CD4-positive, alpha-beta T cell treated with Interleukin-10 for 1 hour (primary cell): ENCODE measurements at places on chromosomes 7 and 10.

GRCh38 chr10:127854769-127855590, 37.8 kb downstream of the CLRN3 start:
- no peak for DNase-seq

DNA sequence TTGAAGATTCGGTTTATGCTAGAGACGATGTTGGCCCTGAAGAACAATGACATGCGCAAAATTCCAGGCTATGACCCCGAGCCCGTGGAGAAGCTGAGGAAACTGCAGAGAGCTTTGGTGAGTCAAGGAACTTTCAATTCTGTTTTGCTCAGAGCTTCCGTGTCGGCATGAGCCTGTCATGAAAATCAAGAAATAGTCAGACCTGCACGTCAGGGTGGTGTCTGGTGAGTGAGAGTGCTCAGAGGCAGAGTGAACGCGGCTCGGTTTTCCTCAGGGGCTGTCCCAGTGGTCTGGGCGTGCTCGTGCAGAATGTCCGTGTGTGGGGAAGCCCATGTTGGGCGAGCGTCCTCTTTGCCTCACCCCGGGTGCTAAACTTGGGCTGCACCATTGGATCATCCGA, 12.6 kb downstream of the NOM1 start:
- no peak for DNase-seq

- peak; percentile 67 for DNase-seq
Measured at GRCh38 chr7:142853739-142854371, 1.0 kb upstream of the EPHB6 start.

DNA sequence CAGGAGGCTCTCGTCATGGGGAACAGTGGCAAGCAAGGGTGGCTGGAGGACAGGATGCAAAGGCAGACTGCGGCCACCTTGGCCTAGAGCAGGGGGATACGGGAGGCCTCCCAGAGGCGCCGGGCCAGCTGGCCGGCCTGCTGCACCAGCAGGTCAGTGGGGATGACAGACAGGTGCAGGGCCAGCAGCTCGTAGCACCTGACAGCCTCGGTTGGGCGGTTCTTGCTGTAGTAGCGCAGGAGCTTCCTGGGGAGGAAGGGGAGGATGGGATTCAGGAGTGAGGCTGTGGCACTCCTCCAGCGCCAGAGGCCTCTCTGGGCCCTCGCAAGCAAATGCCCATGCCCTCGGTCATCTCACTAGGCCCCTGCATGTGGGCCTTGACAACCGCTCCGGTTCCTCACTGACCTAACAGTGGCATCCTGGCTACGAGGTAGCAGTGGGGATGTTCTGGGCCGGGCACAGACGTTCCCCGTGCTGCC, 2.5 kb upstream of the PYROXD2 start:
- DNase-seq: no peak

- no peak for DNase-seq
Measured at GRCh38 chr10:131113709-131114291, 197.7 kb downstream of the TCERG1L start.
